ENCODE measurements at places on chromosomes 7 and 10.

DNA sequence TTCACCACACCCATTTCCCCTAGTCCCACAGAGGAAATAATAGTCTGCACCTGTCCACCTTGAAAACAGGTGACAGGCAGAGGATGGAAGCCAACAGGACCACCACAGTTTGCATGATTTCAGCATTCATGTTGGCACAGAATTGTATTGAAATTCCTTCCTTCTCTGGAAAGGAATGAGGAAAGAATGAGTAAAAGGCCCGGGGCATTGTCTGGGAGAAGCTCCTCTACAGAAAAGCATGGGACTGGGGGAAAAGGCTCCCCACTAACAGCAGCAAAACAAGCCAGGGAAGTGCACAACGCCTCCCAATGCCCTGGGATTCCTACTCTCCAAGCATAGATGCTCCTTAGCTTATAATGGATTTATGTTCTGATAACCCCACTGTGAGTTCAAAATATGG lies 28.5 kb upstream of the TOMM7 start:
- no peak for DNase-seq

GRCh38 chr10:30411263-30411662 lies 22.7 kb upstream of the MAP3K8 start:
- no peak for DNase-seq

DNA sequence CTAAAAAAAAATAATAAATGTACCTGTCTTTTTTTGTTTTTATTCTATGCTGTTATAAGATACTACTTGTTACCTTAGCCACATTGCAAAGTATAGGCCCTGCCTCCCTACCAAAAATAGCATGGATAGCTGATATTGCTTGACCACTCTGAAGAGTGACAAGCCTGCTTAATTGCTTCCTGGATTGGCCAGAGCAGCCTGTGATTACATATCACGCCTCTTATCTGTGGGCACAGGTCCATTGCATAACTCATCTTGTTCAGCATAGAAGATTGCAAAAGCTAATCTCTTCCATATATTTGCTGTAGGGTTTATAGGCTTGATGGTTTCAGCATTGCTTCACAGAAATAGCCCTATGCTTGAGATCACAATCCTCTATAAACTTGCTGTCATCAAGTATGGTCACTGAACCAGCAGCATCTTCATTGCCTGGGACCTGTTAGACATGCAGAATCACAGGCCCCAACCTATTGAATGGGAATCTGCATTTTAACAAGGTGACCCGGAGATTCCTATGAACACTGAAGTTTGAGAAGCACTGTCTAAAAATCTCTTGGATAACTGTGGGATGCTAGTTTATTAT lies 280.8 kb upstream of the CDC14C start:
- no peak for DNase-seq

DNA sequence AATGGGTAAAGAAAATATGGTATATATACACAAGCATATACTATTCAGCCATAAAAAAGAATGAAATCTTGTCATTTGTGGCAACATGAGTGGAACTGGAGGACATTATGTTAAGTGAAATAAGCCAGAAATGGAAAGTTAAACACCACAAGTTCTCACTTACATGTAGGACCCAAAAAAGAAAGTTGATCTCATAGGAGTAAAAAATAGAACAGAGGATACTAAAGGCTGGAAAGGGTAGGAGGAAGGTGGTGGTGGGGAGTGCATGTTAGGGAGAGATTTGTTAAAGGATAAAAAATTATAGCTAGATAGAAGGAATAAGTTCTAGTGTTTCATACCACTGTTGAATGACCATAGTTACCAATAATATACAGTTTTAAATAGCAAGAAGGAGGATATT lies 48.4 kb downstream of the TBC1D12 start:
- DNase-seq: no peak

GRCh38 chr7:4683884-4684565 lies 1.9 kb downstream of the FOXK1 start:
- peak; percentile 16 for DNase-seq

DNA sequence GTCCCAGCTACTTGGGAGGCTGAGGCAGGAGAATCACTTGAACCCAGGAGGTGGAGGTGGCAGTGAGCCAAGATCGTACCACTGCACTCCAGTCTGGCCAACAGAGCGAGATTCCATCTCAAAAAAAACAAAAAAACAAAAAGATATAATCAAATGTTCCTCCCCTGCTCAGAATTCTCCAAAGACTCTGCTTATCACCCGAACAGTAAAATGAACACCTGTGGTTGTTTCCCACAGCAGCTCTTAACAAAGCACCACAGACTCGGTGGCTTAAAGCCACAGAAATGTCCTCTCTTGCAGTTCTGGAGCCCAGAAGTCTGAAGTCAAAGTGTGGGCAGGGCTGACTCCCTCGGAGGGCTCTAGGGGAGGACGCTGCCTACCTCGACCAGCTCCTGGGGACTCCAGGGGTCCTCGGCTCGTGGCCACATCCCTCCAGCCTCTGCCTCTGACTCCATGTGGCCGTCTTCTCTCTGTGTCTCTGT lies 4.1 kb upstream of the INTS1 start:
- no peak for DNase-seq

DNA sequence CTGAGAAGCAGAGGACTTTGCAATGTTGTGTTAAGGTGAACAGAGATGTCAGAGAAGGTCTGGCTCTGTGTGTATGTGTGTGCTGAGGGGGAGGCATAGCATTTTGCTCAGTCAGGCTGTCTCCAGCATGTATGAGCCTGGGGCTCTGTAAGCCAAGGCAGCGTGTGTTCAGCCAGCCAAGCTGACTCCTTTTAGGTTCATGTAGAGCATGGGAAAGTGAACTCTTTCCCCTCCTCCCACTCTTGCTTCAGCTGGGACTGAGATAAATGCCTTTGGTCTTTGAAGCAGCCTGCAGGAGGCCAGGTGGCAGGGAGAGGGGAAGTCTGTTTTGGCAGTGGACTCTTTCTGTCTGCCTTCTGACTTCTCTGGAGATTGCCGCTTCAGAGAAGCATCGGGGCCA lies 3.8 kb downstream of the SFXN2 start:
- DNase-seq: no peak

DNA sequence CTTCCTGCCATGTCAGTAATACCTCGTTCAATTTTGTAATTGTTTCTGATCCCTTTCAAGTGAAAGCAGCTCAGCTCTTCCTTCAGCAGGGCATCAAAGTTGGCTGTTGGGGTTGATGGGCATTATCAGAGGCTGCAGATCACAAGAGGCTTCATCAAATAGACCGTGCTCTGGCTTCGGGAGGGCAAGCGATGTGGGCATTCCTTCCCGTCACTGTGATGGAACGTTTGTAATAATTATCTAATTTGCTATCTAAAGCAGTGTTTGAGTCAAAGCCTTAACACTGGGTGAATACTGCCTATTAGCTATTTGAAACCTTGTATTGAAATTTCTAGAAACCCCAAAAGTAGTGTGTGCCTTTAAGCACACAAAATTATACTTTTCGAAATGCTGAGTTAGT lies 170.1 kb downstream of the OTUD1 start:
- DNase-seq: no peak

- DNase-seq: no peak
These were observed 694.2 kb upstream of the FZD8 start for GRCh38 chr10:36336315-36336714.

DNA sequence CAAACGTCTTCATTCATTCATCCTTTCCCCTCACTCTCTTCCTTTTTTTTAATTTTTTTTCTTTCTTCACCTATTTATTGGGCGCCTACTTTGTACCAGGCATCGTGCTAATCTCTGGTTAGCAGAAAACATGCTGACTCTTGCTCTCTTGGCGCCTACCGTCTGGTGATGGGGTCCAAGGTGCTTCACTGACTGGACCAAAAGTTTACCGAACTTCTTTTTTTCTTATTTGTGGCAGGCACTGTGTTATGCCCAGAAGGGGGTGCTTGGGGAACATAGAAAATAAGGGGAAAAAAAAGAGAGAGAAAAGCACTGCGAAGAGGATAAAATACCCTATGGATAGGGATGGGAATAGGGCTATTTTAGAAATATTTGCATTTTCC lies 505 bp upstream of the FAM204A start:
- no peak for DNase-seq

- no peak for DNase-seq
These were observed 329.8 kb downstream of the ADK start for GRCh38 chr10:74480778-74481177.

DNA sequence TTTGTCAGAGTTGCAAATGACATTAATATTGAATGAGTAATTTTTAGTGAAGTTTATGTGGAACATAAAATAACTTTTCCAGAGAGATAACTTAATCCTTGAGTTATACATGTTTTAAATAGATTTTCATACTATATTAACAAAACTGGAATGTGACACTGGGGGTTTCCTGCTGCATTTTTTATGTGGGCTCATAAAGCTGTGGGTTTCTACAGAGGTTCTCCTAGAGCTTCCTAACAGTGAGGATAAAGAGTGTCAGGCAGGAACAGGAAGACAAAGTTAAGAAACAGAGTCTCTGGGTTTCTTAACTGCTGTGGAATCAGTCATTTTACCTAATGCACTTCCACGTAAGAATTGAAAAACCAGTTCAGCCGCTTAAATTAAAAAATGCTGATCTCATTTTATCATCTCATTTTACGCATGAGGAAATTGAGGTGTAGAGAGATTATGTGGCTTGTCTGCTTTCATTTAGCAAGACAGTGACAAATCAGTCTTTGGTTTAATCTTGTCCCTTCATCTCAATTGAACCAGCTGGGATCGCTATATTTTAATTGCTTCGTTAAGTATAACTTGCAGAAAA lies 5.0 kb downstream of the CD36 start:
- DNase-seq: no peak

DNA sequence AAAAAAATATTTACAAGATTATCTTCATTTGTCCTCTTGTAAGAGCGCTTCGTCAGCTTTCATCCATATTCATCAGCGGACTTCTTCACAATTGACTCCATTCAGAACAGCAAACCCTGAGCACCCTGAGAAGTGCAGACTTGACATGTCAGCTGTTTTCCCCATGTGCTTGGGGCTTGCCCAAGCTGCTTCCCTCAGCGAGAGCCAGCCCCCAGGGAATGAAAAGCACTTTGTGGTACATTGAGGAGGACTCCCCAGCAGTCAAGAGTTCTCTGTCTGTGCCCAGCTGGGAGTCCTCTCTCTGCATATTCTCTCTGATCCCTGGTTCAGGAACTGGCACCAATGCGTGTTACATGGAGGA lies 22.7 kb downstream of the HKDC1 start:
- no peak for DNase-seq

DNA sequence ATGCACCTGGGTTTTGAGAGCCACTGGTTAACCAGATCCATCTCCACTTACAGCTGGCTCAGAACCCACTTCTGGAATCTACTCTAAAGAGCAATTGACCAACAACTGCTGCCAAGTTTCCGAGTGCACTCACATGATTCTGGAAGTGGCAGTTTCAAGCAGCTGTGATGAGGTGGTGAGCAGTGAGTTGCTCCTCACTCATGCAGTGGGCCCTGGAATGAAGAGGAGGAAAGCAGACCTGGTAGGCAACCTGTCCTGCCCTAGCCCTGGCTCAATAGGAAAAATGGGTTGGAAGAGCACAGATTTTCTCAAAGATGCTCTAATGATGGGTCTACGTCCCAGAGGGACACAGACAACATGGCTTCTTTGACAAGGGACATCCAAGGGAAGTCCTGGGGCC lies 70.7 kb upstream of the NPY start:
- no peak for DNase-seq

GRCh38 chr10:130579913-130580312 lies 443.7 kb downstream of the GLRX3 start:
- DNase-seq: no peak

GRCh38 chr10:71607082-71607443 lies 112.5 kb downstream of the C10orf105 start:
- DNase-seq: no peak

DNA sequence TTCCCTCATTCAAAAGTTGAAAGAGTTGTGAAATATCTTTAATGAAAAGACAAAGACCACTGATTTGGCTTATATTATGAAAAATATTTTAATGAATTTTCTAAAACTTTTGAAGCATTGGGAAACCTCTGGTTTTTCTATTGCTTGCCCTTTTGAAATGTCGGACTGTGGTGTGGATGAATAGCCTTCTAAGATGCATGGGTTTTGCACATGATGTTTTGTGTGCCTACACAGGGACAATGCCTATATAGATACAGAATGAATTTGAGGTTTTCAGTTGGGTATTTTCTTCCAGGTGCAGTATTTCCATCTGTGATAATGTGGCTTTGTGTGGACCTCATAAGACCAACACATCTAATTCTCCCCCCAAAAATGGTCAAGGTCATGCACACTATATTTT lies 1437.9 kb downstream of the REEP3 start:
- no peak for DNase-seq

- DNase-seq: no peak
These were observed 106.1 kb downstream of the ICA1 start for GRCh38 chr7:8155836-8156235.

DNA sequence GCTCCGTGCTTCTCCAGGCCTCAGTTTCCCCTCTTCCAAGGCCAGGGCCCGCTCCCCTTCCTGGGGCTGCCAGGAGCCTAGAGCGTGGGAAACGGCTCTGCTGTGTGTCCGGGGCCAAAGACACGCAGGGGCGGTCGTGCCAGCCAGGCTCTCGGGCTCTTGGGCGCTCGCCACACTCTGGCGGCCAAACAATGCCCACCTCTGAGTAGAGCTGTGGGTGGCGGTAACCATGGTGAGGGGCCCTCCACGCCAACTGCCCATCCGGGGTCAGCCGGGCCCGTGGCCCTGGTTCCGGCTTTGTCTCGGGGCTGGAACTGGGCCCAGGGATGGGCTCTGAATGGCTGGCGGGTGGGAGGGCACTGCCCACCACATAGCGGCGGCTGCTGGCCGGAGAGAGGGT lies 16.0 kb downstream of the GRIFIN start:
- no peak for DNase-seq

DNA sequence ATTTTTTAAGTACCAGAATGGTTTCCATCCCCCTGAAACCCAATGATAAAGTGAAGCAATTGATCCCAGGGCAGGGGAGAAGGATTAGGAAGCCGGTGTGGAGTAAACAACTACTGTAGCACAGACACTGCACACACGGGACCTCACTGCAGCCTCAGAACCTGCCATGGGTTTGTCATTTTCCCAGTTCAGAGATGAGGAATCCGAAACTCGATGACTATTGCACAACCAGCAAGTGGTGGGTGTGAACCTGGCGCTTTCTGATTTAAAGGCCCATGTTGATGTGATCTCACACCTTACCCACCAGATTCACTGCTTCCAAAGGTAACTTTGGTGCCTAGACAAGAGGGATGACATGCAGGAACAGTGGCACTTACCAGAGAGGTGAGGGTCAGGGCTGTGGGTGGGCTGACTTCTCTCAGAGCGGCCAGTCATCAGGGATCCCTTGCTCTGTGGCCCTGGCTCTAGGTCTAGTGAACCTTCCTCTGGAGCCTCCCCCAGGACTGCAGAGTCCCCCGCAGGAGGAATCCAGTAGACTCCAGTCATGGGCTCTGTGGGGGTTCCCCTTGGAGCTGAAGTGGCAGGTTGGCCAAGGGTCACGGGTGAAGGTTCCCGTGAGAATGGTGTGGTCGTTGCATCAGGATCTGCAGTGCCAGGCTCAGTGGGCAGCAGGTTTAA lies 62.8 kb downstream of the PKD1L1 start:
- DNase-seq: no peak

- no peak for DNase-seq
These were observed 209.3 kb downstream of the SDK1 start for GRCh38 chr7:3510101-3511020.

GRCh38 chr7:127793582-127793981 lies 141.6 kb downstream of the SND1 start:
- no peak for DNase-seq

- no peak for DNase-seq
These were observed 1.4 kb downstream of the PDSS1 start for GRCh38 chr10:26698909-26699308.

Data from effector CD8-positive, alpha-beta T cell (primary cell).